Right renal pelvis (tissue), 4 donors: ENCODE measurements at places on chromosomes 4 and X. TPM values are rescaled to one million over a fixed set of nuclear protein-coding genes. Genes with fewer than 3 reads are reported as not detected.
A peak's percentile ranks its signal among the peaks of the same experiment; 100 is the strongest.

- no peak for DNase-seq
Measured at GRCh38 chrX:50456712-50457484, 13.7 kb downstream of the DGKK start.

- no peak for DNase-seq
Measured at GRCh38 chr4:3827616-3828492, 61.7 kb downstream of the ADRA2C start.

The IL1RAPL2 gene
- 0.93 TPM for polyA plus RNA-seq

The OTOP1 gene
- not detected for polyA plus RNA-seq

DNA sequence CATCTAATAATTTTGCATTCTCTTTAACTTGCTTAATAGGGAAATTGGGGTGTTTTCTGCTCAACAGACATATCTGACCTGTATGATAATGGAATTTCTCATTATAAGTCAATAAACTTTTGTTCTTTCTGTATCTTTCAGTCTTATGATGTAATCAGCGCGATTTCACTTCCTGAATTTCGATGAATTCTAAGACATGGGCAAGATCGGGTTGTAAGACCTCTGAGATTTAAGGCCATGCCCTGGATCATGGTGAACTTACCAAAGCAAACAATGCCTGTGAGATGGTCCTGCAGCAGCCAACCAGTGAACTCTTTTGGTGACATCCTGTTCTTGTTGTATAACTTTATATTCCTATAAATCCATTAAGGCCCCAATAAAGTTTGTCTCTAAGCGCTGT is 88.1 kb downstream of the NBDY start:
- DNase-seq = no peak

DNA sequence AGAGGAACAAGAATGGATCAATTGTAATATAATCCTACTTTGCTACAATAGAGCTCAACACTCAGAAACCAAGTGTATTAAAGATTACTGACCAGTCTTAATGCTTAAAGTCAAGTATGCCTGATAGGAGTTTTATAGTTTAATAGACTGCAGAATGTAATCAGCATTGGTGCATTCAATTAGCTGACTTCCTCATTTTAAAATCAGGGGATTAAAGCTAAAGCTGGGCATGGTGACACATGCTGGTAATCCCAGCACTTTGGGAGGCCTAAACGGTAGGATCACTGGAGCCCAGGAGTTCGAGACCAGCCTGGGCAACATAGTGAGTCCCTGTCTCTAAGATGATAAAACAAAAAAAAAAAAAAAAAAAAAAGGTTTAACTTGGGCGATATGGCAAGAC is 10.8 kb downstream of the HNRNPDL start:
- DNase-seq = no peak

- no peak for DNase-seq
Measured at GRCh38 chr4:136831553-136831952, 700.7 kb downstream of the PCDH18 start.

The EVC2 gene
- 8.7 TPM for polyA plus RNA-seq

- DNase-seq = no peak
Measured at GRCh38 chrX:144334577-144334976, 450.7 kb downstream of the UBE2NL start.

- no peak for DNase-seq
Measured at GRCh38 chrX:2474963-2475726, 25.6 kb downstream of the DHRSX start.

The NXF2B gene
- polyA plus RNA-seq = 0.78 TPM

The SCML1 gene
- 19.3 TPM for polyA plus RNA-seq

DNA sequence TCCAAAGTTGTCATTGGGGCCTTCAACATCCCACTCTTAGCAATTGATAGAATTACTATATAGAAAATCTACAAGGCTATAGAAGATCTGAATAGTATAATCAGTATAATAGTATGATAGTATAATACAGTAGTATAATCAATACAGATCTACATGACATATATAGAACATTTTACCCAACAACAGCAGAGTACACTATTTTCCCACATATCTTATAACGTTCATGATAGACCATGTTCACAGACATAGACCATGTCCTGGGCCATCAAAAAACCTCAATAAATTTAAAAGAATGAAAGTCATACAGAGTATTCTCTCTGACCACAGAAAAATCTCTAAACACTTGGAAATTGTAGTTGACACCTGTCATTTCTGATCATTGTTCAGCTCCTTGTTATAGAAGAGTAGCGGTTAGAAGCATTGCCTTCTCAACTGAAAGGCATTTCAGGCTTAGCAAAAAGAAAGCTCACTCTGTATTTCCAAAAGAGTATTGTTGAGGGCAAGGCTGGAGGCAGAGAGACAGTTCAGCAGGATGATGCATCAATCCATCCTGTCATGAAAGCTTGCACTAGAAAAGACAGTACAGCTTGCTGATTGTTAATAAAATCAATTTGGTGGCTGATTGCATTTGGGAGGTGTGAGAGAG is 38.8 kb upstream of the ARMCX5 start:
- DNase-seq = no peak

DNA sequence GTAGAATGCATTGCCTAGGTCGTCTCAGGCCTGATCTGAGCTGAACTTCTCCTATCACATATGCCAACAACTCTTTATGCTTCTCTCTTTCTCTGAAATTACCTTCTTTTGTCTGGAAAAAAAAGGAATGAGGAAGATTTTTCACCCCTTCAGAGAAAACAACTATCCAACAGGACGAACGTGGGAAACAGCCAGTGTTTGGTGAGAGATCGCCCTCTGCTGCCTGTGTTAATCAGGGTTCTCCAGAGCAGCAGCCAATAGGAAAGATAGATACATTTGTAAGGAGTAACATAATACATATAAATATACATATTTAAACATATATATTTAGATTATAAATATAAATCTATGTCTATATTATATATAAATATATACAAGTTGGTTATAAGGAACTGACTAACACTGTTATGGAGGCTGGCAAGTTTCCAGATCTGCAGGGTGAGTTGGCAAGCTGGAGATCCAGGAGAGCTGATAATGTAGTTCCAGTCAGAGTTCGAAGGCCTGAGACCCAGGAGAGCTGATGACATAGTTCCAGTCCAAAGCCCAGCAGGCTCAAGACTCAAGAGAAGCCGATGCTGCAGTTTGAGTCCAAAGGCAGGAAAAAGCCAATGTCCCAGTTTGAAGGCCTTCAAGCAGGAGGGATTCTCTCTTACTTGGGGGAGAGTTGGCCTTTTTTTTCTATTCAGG is 13.3 kb downstream of the CETN2 start:
- DNase-seq = no peak

- no peak for DNase-seq
Measured at GRCh38 chr4:88177983-88178625, 19.7 kb upstream of the ABCG2 start.

DNA sequence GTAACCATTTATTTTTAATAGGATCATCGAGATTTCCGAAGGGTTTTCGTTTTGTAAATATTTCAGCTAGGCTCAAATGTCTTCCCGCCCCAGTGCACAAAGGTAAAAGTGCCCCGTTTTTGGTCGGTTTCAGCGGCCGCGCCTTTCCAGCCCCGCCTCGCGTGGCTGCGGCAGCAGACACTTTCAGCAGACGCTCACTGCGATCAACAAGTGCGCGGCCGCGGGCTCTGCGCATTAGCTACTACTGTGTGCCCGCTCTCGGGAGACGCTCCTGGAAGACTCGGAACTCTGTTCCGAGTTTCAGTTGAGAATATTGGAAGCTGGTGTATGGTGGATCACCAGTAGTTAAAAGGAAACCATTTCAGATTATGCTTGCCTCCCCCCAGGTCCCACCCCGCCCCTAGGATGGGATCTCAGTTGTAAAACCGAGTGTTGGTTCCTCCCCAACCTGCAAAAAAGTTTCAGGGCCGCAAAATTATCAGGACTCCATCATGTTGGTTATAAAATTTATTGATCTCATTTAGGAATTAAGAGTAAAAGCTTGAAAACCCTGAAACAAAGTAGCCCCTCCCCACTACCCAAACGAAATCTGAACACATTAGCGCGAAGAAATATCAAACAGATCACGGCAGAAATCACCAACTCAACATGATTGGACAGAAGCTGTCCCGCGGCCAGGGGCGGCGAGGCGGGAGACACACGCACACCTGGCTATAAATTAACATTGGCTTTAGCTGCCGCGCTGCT is 2.2 kb downstream of the SOX3 start:
- no peak for DNase-seq

DNA sequence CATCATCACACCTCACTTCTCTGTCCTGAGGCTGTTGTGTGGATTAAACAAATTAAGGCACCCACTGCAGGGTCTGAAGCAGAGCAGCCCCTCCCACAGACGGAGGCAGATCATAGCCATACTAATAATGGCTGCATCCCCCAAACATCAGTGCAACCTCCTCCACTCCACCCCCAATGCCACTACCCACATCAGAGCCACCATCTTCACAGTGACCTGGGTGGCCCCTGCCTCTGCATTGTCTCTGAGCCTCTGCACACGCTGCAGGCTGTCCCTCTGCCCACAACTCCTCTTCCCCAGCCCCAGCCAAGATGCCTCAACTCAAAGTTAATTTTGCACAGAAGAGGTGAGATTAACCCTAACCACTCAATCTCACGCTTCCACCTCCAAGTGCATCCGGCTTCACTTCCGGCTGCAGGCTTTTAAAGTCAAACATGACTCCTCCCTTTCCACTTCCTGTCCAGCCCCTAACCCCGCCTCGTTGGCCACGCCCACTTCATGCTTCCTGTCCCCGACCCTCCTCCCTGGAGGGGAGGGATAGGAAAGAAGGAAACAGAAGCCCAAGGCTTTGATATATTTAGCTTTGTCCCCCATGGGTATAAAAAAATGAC is 22.7 kb downstream of the JAKMIP1 start:
- no peak for DNase-seq

DNA sequence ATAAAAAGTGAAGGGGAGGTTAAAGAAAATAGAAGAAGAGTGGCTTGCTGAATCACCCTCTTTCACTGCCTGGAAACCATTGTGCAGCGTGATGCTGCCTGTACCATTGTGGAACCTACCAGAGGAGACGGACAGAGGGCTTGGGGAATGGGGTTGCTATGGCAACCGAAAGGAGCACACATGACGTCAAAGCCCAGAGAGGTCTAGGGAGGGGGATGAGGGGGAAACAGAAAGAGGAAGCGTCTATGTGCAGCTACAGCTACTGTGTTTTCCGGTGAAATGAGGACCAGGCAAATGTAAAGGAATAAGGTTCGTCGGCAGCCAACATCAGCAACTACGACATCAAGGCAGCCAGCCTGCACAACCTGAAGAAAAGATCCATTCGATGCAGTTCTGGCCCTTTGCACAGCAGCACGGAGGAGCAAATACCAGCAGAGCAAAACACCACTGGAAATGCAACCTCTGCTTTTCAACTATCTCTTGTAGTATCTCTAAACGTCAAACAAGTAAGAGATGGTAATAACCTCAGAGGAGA is at the start of gene MAPK10:
Gene MAPK10 (minus strand): TSS at position 110 of the 535 bp plus-strand sequence.
- DNase-seq = peak; percentile 79

- no peak for DNase-seq
Measured at GRCh38 chr4:26531491-26532116, 41.3 kb upstream of the CCKAR start.

- DNase-seq = peak; percentile 22
Measured at GRCh38 chr4:113952452-113953029, 26.9 kb downstream of the ARSJ start.

- no peak for DNase-seq
Measured at GRCh38 chr4:84224522-84224921, 274.6 kb downstream of the NKX6-1 start.

GRCh38 chr4:99436976-99437722 is 2.0 kb upstream of the ADH7 start:
- DNase-seq = no peak

The CSTF2 gene
- 22.2 TPM for polyA plus RNA-seq

DNA sequence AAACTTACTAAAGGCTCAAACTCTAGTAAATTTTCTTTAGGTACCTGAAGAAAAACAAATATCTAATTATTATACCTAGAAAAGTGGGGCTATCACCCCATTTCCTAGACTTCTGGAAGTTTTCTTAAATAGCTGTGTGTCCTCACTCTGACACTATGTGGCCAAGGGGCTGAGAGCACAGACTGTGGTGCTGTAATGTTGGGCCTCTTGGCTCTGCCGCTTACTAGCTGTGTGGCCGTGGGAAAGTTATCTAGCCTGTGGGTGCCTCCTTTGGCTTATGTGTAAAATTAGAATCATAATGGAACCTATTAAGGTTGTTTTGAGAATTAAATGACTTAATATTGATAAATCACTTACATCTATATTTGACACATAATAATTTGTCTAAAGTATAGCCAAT is 114.4 kb downstream of the SNCA start:
- DNase-seq = no peak

The PCDH11X gene
- polyA plus RNA-seq = 0.16 TPM

DNA sequence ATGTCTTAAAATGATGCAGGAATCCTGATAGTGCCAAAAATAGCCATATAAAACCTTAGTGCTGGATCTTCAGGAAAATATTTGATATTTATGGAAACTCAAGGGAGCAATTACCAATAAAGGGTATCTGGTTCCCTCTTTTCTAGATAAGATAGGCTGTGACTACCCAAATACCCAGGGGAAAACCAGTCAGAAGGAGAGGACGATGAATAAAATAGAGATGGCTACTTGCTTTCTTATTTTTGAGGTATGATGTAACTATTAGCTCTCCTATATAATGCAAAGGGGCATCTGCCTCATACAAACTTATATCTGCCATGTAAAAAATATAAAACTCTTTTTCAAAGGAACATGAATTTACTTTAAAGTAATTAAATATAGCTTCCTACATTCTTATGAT is 23.4 kb upstream of the COX18 start:
- no peak for DNase-seq

GRCh38 chr4:82753725-82754410 is 44.7 kb downstream of the SCD5 start:
- no peak for DNase-seq

GRCh38 chr4:48296365-48296764 is 26.7 kb upstream of the TEC start:
- DNase-seq = no peak

The ZNF732 gene
- polyA plus RNA-seq = 2.2 TPM

The IQSEC2 gene
- 14.5 TPM for polyA plus RNA-seq

DNA sequence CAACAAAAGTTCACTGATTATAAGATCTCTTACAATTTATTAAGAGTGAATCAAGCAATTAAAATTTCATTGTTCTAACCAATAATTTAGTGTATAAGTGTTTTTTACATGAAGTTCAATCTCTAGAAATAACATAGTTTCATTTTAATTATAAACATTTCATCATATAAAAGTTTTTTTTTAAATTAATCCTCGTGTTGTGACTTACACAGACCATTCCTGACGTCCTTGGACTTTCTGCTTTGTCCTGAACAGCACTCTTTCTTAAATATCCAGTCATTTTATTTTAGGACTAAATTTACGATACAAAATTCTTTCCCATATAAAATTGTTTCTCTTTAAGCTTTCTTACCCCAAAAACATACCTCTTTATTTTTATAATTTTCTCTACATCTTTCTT is 841.7 kb upstream of the POU3F4 start:
- no peak for DNase-seq

DNA sequence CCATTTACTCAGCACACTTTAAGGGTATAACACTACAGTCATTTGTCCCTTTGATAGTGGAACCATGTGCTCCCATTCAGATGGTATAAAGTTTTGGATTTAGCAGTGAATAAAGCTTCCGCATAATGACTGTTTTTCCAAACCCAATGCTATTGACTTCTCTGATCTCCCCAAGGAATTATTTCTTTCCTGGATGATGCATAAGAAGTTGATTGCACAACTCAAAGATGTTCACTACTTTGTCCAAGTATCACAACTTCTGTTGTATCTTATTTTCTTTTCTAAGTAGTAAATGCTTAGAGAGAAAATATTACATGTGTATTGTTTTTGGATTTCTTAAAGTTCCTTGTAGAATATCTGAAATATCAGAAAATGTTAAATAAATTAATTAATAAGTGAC is 300.2 kb downstream of the GPM6A start:
- no peak for DNase-seq

The GSX2 gene
- polyA plus RNA-seq = not detected

GRCh38 chr4:828641-829271 is 2.8 kb upstream of the CPLX1 start:
- DNase-seq = no peak
